Lower leg skin (tissue), 4 donors: ENCODE measurements at places on chromosomes 1 and 21. TPM values are rescaled to one million over a fixed set of nuclear protein-coding genes. Genes with fewer than 3 reads are reported as not detected.

The S100B gene
- 16.4 TPM for total RNA-seq

The TNFRSF8 gene
- total RNA-seq, result 4.1 TPM

The TBX19 gene
- 1.8 TPM for total RNA-seq

The CD1E gene
- total RNA-seq, result 6.7 TPM

The AADACL3 gene
- total RNA-seq, result 1.1 TPM

The GLUL gene
- 1,511 TPM for total RNA-seq

The CCDC185 gene
- not detected for total RNA-seq

The FAM78B gene
- 1.2 TPM for total RNA-seq

The TRABD2B gene
- 1.4 TPM for total RNA-seq

The AKR7A3 gene
- 2.0 TPM for total RNA-seq

The CLCA2 gene
- 101 TPM for total RNA-seq

The CFAP141 gene
- not detected for total RNA-seq

The LAPTM5 gene
- total RNA-seq, result 20.9 TPM

The GBP7 gene
- total RNA-seq, result not detected

The TNFRSF9 gene
- 0.29 TPM for total RNA-seq

The EVA1B gene
- 33.9 TPM for total RNA-seq

The TMEM82 gene
- total RNA-seq, result not detected

The CCDC17 gene
- total RNA-seq, result 1.7 TPM

The NPHS2 gene
- total RNA-seq, result not detected

The TTC34 gene
- 0.23 TPM for total RNA-seq

- peak; percentile 8 for DNase-seq
Measured at GRCh38 chr21:41971891-41972290, 18.1 kb upstream of the C2CD2 start.

DNA sequence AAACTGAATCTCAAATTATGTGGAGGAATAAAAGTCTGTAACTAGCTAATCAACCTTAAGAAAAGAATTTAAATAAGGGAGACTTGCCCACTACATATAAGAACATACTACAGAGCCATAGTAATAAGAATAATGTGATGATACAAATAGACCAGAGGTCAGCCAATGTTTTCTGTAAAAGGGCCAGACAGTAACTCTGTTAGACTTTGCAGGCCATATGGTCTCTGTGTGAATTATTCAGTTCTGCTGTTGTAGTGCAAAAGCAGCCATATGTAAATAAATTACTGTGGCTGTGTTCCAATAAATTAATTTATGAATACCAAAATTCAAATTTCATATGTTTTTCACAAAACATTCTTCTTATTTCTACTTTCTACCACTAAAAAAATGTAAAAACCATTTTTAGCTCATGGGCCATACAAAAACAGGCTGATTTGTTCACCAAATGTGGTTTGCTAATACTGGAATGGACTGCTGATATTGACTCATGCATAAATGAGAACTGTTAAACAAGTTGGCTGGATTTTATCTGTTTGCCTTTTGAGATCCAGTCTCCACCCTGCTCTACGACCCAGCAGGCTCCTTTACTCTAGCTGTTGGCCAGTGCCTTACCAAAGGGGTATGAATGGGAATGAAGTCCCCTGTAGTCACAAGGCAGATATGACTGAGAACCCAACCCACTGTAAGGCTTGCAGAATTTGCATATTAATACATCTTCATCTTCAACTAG, 98.2 kb upstream of the ZNHIT6 start:
- no peak for DNase-seq

GRCh38 chr1:197173571-197174507, 27.4 kb upstream of the ASPM start:
- no peak for DNase-seq

- DNase-seq, result no peak
Measured at GRCh38 chr1:110490791-110491451, 28.1 kb downstream of the KCNA10 start.

GRCh38 chr1:52531249-52531872, 21.5 kb downstream of the TUT4 start:
- DNase-seq, result no peak

GRCh38 chr1:76023669-76024435, 50.7 kb upstream of the ST6GALNAC3 start:
- no peak for DNase-seq

- peak; percentile 77 for DNase-seq
Measured at GRCh38 chr1:33268927-33269610, 12.8 kb downstream of the ZNF362 start.

- DNase-seq, result no peak
Measured at GRCh38 chr1:30806381-30807317, 49.1 kb upstream of the LAPTM5 start.

- DNase-seq, result no peak
Measured at GRCh38 chr1:152160576-152160975, 1.5 kb upstream of the RPTN start.

GRCh38 chr1:22971611-22972405, 858 bp downstream of the LACTBL1 start:
- no peak for DNase-seq

- peak; percentile 16 for DNase-seq
Measured at GRCh38 chr1:167221126-167221737, 546 bp downstream of the POU2F1 start.

GRCh38 chr1:214135886-214136285, 145.1 kb upstream of the SMYD2 start:
- no peak for DNase-seq

GRCh38 chr1:29960156-29960755, 723.9 kb downstream of the PTPRU start:
- no peak for DNase-seq

- no peak for DNase-seq
Measured at GRCh38 chr21:25809013-25809412, 74.2 kb downstream of the GABPA start.

GRCh38 chr21:37803101-37803651, 113.1 kb downstream of the KCNJ6 start:
- no peak for DNase-seq

GRCh38 chr1:234962340-234962989, 166.2 kb downstream of the TOMM20 start:
- peak; percentile 59 for DNase-seq

DNA sequence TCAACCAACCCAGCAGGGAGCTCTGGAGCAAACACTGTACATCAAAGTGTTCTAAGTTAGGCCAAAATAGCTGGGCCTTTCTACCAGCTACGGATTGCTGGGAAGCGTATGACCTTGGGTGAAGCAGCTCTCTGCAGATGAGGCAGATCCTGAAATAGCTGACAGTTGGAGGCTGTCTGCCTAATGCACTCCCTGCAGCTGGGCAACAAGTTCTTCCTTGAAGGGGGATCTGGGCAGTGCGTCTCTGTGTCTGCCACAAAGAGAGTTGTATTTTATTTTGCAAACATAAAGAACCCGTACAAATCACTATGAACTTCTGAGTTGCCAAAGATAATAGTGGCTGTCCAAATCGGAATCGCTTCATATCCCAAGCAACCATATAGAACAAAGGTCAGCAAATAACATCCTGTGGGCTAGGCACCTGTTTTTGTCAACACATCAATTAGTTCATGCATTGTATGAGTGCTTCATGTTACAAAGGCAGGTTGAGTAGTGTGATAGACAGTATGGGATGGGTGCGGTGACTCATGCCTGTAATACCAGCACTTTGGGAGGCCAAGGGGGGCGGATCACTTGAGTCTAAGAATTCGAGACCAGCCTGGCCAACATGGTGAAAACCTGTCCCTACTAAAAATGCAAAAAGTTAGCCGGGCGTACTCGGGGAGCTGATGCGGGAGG, 29.1 kb upstream of the KLF17 start:
- DNase-seq, result no peak

- DNase-seq, result no peak
Measured at GRCh38 chr1:245383396-245384330, 228.9 kb downstream of the KIF26B start.

DNA sequence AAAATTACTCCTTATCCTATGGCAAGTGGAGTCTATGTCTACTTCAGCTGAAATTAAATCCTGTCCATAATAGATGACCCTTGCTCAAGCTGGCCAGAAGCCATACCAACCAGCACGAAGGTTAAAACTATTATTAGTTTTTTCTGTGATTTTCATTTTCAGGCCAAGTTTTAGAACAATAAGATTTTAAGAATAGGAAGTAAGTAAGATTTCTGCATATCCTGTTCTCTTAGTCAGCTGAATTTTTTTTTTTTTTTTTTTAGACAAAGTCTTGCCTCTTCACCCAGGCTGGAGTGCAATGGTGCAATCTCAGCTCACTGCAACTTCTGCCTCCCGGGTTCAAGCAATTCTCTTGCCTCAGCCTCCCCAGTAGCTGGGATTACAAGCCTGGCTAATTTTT, 6.1 kb upstream of the RBP7 start:
- DNase-seq, result no peak

DNA sequence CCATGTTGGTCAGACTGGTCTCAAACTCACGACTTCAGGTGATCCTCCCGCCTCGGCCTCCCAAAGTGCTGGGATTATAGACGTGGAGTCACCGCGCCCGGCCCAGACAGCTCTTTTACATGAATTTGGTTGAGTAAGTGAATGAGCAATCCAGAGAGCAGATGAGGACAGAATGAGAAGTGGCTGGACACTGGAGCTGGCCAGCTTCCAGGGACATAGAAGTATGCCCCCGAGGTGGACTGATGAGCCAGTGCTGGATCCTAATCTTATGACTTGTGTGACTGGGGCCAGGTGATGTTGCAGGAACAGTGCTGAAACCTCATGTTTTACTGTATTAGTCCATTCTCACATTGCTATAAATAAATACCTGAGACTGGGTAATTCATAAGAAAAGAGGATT, 35.9 kb upstream of the KANK4 start:
- no peak for DNase-seq

GRCh38 chr1:33849211-33849610, 14.7 kb upstream of the HMGB4 start:
- DNase-seq, result no peak

DNA sequence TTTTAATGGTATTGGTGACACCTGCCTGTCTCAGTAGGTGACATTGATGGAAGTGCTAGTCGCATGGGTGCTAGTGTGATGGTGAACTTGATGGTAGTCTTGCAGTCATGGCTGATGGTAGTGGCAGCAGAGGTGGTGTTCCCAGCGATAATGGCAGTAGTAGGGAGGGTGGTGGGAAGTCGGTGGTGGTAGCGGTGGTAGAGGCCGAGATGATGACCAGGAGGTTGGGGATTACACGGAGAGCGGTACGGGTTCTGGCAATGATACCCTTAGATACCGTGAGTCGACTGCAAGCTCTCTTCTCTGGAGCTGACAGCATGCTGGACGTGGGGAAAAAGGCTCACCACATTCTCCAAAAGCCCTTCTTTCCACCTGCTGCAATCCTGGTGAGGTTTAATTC, 99.4 kb upstream of the SLC2A1 start:
- no peak for DNase-seq

- DNase-seq, result peak; percentile 72
Measured at GRCh38 chr21:45132841-45133573, 58.6 kb downstream of the ADARB1 start.

DNA sequence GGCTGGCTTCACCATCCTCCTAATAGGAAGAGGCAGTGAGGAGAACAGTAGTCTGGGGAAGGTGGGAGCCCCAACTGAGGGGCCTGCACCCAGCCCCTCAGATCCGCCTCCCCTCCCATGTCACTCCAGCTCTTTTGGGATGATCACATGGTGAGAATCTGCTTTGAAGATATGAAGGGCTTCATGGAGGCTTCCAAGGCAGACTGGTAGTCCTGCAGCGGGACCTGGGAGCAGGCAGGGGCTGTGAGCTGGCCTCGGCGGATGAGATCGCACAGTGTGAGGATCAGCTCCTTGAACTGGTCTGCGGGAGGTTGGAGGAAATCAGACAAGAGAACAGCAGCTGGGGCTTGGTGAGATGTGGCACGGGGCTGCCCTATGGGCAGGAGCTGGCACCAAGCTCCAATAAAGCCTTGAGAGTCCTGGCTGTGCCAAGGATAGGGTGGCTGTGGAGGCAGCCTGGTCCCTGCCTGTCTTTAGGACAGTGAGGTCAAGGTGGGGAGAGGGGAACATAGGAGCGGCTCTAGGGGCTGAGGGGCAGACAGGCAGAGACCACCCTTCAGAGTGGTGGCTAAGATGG, 12.3 kb upstream of the SRSF4 start:
- DNase-seq, result no peak
